ENCODE measurements at places on chromosomes 6 and 20. TPM values are rescaled to one million over a fixed set of nuclear protein-coding genes. Genes with fewer than 3 reads are reported as not detected.

RRAGD gene
- polyA plus RNA-seq: 25.5 TPM

CRYBG1 gene
- polyA plus RNA-seq: 3.1 TPM

AKAP12 gene
- 50.5 TPM for polyA plus RNA-seq

IL20RA gene
- polyA plus RNA-seq: 91.5 TPM

CCN2 gene
- polyA plus RNA-seq: not detected

MCHR2 gene
- polyA plus RNA-seq: not detected

LCA5 gene
- polyA plus RNA-seq: 7.2 TPM

JPH2 gene
- not detected for polyA plus RNA-seq

TCP11 gene
- 0.94 TPM for polyA plus RNA-seq

TP53TG5 gene
- 3.8 TPM for polyA plus RNA-seq

RNF182 gene
- polyA plus RNA-seq: 9.5 TPM

PXT1 gene
- not detected for polyA plus RNA-seq

TSPO2 gene
- polyA plus RNA-seq: not detected

NOTCH4 gene
- polyA plus RNA-seq: 1.3 TPM

FERMT1 gene
- not detected for polyA plus RNA-seq

HCRTR2 gene
- polyA plus RNA-seq: not detected

TRIM40 gene
- polyA plus RNA-seq: not detected

VNN1 gene
- polyA plus RNA-seq: 1.6 TPM

TMC2 gene
- not detected for polyA plus RNA-seq

CTNNBL1 gene
- polyA plus RNA-seq: 29.9 TPM

FOXF2 gene
- 0.67 TPM for polyA plus RNA-seq

FAM209A gene
- polyA plus RNA-seq: 0.45 TPM
